ENCODE measurements at places on chromosomes 4 and X.

- DNase-seq, result no peak
Observed at GRCh38 chrX:2614911-2615310, 76.2 kb upstream of the CD99 start.

- DNase-seq, result no peak
Observed at GRCh38 chr4:104615496-104615895, 120.8 kb upstream of the CXXC4 start.

DNA sequence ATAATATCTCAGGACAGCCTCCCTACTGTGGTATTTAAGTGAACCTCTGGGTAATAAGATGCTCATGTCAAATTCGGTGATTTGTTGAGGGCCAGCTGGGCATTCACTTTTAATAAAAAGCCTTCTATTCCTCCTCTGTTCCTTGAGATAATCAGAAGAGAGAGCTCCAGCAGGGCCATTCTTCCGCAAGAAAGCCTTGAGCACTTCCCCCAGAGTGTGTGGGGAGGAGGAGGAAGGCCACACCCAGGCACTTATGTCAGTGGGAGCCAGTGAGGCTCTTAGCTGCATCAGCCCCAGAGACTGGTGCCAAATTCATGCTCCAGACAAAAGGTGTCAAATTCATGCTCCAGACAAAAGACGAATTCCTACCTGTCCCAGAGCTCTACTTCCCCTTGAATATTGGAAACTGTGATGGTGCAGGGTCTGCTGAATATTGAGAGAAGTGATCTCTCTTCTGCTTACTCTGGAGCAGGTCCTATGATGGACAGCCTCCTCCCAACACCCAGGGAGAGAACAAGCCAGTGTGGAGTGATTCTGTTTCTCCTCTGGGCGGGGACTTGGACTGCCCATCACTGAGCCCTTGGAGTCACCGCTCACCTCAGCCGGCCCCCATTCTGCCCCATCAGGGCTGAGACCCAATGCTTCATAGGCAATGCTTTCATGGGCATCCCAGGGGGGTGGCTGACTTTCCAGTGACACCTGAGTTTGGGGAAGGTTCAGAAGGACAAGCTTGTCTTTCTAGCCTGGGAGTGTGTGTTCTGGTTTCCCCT lies 68.1 kb downstream of the FHDC1 start:
- no peak for DNase-seq

DNA sequence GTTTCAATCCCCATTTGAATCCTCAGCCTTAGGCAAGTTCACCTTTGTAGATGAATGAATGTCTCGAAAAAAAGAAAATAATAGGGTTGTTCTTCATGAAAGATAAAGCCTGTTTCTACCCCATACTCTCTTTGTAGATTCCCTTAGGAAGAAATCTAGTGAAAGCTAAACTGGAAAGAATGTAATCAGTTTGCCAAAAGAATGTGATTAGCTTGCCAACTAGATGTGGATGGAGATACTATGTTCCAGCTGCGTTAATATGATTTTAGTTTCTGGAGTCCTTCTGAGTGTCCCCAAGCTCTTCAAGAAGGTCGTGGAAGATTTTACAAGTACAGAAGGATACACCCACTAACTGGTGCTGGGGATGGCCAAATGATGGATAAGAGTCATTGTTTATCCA lies 162.3 kb upstream of the EDNRA start:
- DNase-seq, result no peak

DNA sequence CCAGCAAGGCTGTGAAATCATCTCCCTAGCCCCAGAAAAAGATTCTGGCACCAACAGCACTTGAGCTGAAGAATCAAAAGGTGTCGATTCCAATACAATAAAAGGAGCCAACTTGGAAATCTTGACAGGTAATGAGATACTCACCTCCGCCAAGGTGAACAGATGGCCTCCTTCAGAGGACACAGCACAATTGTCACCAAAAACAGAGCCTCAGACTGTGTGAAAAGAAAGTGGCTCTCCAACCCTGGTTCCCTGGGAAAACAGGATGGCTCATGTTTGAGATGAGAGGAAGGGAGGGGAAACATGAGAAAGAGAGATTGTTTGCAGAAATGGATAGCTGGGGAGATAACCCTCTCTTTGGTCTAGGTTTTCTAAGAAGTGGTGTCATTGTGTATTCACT lies 168.9 kb downstream of the HS3ST1 start:
- no peak for DNase-seq

GRCh38 chrX:79364306-79364705 lies 2.8 kb downstream of the ITM2A start:
- DNase-seq, result no peak

- no peak for DNase-seq
Observed at GRCh38 chr4:156961196-156962057, 10.2 kb downstream of the PDGFC start.

GRCh38 chr4:128286474-128287058 lies 1.0 kb downstream of the PGRMC2 start:
- peak; percentile 81 for DNase-seq

DNA sequence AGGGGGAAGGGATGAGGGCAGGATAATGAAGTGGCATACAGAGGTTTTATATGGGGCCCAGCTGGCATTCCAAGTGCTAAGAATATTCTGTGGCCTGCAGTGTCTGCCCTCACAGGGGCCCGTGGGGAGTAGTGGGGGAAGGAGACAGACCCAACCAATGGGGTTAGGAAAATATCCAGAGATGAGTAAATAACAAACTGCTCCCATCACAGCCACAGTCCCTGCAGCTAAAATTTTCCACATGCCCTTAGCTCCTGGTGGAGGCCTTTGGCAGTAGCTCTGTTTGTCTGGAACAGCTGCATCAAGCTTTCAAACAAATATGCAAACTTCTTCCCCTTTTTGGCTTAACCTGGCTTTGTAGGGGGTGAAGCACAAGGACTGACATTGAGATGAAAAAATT lies 3.1 kb downstream of the SRPX2 start:
- no peak for DNase-seq

GRCh38 chr4:77082886-77083608 lies 7.3 kb upstream of the CCNI start:
- no peak for DNase-seq

DNA sequence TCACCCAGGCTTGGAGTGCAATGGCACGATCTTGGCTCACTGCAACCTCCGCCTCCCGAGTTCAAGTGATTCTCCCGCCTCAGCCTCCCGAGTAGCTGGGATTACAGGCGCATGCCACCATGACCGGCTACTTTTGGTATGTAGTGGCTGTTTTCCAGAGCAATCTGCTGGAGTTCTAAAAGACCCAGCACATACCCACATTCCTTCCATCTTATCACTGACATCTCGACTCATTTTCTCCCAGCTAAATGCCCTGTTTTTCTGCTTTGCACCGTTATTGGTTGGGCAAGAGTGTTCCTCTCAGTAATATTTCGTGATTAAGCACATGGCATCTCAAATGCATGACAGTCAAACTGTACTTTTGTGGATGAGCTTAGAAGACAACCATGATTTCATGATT lies 53.7 kb downstream of the PRKX start:
- no peak for DNase-seq

GRCh38 chr4:184424993-184425758 lies 49.2 kb downstream of the IRF2 start:
- no peak for DNase-seq

DNA sequence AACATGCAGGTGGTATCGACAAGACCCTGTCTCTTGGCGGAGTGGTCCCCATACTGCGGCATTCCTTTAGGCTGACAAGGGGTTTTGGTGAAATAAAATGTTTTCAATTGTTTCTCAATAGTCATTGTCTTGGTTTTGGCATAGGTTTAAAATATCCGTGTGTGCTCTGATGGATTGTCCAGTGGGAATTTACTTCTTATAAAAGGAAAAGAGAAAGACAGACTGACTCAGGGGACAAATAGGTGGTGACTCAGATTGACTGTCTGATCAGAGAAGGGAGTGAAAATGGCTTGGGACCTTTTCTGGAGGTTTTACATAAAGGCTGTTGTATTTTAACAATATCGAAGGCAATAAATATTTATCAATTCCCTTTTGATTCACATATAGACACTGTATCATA lies 129.8 kb downstream of the SORBS2 start:
- DNase-seq, result no peak

- no peak for DNase-seq
Observed at GRCh38 chr4:102342404-102343074, 2.7 kb downstream of the SLC39A8 start.

DNA sequence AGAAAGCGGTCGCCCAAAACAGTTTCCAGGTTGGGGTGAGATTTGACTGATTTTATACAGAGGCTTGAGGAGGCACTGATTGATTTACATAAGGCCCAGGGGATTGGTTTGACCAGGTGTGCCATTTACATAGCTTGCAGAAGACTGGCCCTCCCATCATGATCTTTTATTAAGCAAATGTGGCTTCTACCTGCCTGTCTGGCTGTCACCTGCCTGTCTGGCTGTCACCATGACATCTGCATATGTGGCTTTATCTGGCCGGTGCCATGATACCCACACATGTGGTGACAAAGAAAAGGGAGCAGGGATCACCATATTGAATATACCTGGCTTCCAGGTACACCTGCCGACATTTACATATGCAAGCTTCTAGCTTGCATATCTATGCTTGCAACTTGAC lies 17.0 kb upstream of the CDS1 start:
- no peak for DNase-seq

DNA sequence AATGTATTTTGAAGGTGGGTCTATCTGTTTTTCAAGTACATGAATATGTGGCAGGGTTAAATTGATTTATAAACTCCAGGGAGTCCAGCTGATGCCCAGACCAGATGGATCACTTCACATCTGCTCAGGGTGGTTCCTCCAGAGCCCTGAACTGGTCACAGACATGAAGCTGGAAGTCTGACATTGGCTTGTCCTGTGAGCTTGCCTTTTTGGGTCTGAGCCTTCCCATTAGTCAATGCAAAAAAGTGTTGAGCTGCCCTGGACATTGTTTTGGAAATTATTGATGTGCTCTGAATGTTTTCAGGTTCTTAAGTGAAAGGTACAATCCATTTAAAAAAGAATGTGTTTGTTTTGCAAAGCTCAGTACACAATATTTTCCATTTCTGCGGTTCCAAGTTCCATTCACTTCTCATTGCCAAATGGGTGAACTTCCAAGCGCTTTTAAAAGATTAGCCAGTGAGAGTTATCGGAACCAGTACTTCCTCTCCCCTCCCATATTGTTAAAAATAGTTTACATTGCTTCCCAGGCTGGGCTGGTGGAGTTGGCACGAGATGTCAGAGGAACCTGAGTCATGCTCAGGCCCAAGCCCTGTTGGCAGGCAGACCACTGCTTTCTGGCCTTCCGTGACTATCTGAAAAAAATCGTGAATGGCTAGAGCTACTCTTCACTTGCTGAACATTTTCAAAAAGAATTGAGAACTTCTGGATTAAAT lies 52.1 kb downstream of the PDGFRA start:
- DNase-seq, result peak; percentile 59

DNA sequence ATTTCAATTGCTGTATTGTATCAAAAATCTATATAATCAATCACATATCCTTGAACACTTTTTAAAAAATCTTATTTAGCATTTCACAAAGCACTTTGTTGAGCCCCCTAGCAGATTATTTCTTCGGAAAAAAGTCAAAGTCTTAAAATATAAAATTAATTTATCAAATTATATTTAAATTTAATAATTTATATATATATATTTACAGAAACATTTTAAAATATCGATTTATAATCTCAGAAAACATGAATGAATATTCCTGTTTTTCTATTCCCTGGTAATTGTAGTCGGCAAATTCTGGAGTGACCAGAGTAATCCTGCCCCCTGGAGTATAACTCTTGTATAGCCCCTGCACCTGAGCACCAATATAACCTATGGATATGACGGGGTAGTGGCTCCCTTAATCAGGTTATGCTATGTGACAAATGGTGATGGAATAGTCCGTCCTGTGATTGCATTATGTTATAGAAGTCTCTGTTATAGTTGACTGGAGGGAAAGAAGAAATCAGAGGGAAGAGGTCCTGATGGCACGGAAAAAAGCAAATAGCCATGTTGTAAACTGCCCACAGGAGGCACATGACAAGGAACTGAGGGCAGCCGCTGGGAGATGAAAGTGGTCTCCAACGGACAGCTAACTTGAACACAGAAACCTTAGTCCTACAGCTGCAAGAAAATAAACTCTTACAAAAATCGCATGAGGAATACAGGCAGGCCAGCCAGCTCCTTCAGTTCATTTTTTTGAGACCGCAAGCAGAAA lies 1092.3 kb downstream of the ARAP2 start:
- no peak for DNase-seq

DNA sequence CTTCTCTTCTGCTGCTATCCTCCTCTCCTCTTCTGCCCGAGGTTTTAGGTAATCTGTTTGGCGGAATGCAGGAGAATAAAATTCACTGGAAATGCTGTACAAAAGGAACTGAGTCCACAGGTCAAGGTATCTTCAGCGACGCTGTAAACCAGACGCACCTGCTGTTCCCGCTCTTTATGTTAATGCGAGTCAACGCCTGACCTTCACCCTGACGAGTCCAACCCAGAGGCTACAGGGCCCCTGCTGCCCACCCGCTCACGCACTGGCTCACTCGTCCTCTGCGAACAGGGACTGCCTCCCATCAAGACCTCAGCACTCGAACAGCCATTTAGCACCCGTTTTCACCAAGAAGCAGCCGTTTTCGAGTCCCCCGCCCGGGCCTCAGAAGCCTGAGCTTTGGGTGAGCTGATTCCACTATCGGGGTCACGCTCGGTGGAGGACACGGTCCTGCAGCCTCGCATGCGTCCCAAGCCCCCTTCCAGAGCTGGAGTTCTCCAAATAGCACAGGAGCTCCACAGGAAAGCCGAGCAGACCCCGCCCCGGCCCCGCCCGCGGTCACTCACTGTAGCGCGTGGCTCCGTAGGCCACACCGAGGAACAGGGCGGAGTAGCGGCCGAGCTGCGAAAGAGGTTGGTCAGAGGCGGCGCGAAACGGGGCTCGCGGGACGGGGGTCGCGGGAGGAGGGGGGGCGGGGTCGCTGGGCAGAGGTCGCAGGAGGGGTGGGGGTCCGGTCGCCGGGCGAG lies 556 bp downstream of the ATP5ME start:
- no peak for DNase-seq

GRCh38 chr4:6423575-6423974 lies 48.8 kb downstream of the PPP2R2C start:
- no peak for DNase-seq

DNA sequence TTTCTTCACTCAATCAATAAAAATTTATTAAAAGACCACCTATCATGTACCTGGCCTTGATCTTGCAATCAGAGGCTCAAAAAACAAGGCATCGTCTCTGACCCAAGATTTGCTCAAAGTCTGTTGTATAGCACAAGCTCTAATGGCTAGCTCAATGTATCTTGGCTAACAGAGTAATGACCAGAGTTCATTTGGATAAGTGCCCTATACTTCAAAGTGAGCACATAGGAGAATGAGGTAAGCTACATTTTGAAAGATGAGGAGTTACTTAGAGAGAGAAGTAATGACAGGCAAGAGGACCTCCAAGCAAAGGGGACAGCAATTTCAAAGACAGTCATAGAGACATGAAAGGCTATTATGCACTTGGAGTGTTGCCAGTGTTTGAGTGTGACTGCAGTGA lies 22.9 kb upstream of the GABRQ start:
- no peak for DNase-seq

GRCh38 chr4:105092356-105092755 lies 54.3 kb upstream of the TET2 start:
- no peak for DNase-seq

- no peak for DNase-seq
Observed at GRCh38 chrX:26558719-26559386, 342.9 kb downstream of the MAGEB5 start.

- DNase-seq, result no peak
Observed at GRCh38 chrX:54048412-54048811, 4.1 kb upstream of the PHF8 start.

GRCh38 chr4:145487631-145488030 lies 6.0 kb downstream of the SMAD1 start:
- no peak for DNase-seq

Data from hematopoietic multipotent progenitor cell (in vitro differentiated cells).